ENCODE measurements at places on chromosomes 7 and 10. TPM values are rescaled to one million over a fixed set of nuclear protein-coding genes. Genes with fewer than 3 reads are reported as not detected.

The DYNC1I1 gene
- total RNA-seq, result 1.9 TPM

The PON1 gene
- 0.67 TPM for total RNA-seq

The FXYD4 gene
- 1.0 TPM for total RNA-seq

The TSPAN33 gene
- total RNA-seq, result 4.5 TPM

The TFR2 gene
- 0.67 TPM for total RNA-seq

The IFIT1 gene
- total RNA-seq, result 34.8 TPM

The SGCE gene
- total RNA-seq, result 49.9 TPM

The BTBD16 gene
- total RNA-seq, result 2.1 TPM

The ACSM6 gene
- not detected for total RNA-seq

The GIMAP5 gene
- total RNA-seq, result 9.8 TPM

DNA sequence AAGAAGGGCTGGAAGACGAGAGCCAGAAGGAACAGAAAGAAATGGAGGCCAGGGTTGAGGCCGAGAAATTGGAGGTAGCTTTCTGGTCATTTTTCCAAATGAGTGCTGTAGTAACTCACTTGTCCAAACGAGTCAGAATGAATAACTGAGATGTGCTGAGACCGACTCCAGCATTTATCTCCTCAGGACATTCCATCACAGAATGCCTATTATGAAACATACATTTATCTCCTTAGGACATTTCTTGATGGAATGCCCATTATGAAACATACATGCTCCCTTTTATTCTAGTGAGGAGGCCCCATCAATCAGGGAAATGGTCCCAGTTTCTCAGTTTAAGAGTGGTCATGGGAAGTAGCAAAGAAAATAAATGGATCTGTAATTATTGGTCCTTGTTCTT lies 16.5 kb downstream of the AVL9 start:
- no peaks in the 10 kb centered on the region for H3K36me3 ChIP-seq
- no peak overlapping the region for H3K4me3 ChIP-seq
- DNase-seq, result no peak
- H3K27me3 ChIP-seq, result no peaks in the 10 kb centered on the region
- no peak overlapping the region for H3K27ac ChIP-seq

DNA sequence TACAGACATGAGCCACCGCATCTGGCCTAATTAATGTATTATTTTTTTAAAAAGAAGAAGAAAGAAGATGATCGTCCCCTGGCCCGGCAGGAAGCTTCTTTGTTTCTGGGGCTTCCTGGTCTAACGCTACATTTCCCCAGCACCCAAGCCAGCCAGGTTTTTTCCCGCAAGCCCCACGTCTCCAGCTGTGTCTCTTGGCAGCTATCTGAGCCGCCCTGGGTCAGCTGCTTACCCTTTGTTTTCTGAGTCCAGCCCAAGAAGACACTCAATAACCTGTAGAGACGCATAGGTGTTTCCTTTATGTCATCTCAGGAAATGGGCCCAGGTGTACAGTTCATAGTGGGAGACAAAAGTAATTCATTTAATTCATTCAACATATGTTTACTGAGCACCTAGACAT lies 110.2 kb downstream of the MTPAP start:
- H3K27ac ChIP-seq, result no peak overlapping the region
- peaks cover 4% of the 10 kb centered on the region for H3K4me1 ChIP-seq
- no peaks in the 10 kb centered on the region for H3K27me3 ChIP-seq
- H3K36me3 ChIP-seq, result no peaks in the 10 kb centered on the region
- H3K4me3 ChIP-seq, result no peak overlapping the region

DNA sequence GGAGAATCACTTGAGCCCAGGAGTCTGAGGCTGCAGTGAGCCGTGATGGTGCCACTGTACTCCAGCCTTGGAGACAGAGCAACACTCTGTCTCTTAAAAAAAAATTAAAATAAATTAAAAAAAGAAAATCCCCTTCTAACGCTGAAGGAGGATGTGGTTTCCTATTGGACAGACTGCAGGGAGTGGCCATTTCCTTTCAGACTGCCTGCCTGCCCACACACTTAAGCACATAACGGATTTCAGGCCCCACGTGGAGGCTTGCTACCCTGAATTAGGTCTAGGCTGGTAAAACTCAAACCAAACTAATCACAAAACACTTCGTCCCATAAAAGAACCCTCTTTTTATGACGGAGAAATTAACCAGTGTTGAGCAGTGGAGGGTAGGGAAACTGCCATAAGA lies 34.0 kb downstream of the GATA3 start:
- DNase-seq, result no peak
- no peak overlapping the region for H3K4me3 ChIP-seq
- no peak overlapping the region for H3K27ac ChIP-seq
- no peaks in the 10 kb centered on the region for H3K36me3 ChIP-seq
- no peaks in the 10 kb centered on the region for H3K4me1 ChIP-seq

DNA sequence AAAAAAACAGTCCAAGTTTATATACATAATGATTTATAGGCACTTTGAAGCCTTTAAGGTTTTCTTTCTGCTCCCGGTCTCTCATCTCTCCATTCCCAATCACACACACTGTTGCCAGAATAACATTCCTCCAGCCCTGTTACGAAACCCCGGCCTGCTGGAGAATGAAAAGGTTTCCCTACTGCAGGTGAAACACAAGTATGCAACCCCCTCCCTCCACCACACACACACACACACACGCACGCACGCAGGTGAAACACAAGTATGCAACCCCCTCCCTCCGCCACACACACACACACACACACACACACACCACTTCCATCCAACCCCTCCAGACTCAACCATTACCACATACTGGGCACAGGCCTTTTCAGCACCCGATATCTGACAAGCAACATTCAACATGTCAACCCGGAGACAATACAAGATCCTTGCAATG lies 87.5 kb downstream of the PARD3 start:
- no peak overlapping the region for H3K4me3 ChIP-seq
- no peak for DNase-seq
- H3K4me1 ChIP-seq, result peaks cover 10% of the 10 kb centered on the region
- H3K27me3 ChIP-seq, result no peaks in the 10 kb centered on the region

GRCh38 chr7:441684-442421 lies 77.8 kb downstream of the PDGFA start:
- no peak overlapping the region for H3K4me3 ChIP-seq
- no peaks in the 10 kb centered on the region for H3K4me1 ChIP-seq
- no peaks in the 10 kb centered on the region for H3K27me3 ChIP-seq
- no peak for DNase-seq
- H3K36me3 ChIP-seq, result no peaks in the 10 kb centered on the region
- no peak overlapping the region for H3K27ac ChIP-seq

GRCh38 chr10:121828045-121828444 lies 99.8 kb downstream of the ATE1 start:
- H3K36me3 ChIP-seq, result peaks cover 16% of the 10 kb centered on the region
- no peak overlapping the region for H3K4me3 ChIP-seq
- H3K4me1 ChIP-seq, result no peaks in the 10 kb centered on the region
- H3K27me3 ChIP-seq, result no peaks in the 10 kb centered on the region
- no peak overlapping the region for H3K27ac ChIP-seq

DNA sequence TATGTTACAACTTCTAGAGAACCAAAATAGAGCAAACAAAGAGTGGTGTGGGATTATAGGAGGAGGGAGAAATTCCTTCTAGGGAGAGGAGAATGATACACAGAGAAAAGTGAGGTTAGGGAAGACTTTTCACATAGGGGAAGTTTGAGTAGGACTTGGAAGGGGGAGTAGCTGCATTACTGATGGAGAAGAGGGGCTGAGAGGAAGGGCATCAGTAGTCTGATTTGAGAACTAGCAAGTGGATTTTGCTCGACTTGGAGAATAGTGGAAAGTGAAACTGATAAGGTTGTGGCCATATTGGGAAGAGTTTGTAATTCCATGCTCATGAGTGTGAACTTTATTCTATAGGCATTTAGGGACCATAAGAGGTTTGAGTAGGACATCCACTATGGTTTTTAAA lies 6.1 kb downstream of the NRF1 start:
- H3K4me3 ChIP-seq, result no peak overlapping the region
- peaks cover 69% of the 10 kb centered on the region for H3K4me1 ChIP-seq
- DNase-seq, result no peak

- H3K4me3 ChIP-seq, result no peak overlapping the region
- no peaks in the 10 kb centered on the region for H3K27me3 ChIP-seq
- no peaks in the 10 kb centered on the region for H3K4me1 ChIP-seq
- no peaks in the 10 kb centered on the region for H3K36me3 ChIP-seq
- no peak for DNase-seq
- no peak overlapping the region for H3K27ac ChIP-seq
Observed at GRCh38 chr10:124477614-124478363, 16.2 kb downstream of the LHPP start.

DNA sequence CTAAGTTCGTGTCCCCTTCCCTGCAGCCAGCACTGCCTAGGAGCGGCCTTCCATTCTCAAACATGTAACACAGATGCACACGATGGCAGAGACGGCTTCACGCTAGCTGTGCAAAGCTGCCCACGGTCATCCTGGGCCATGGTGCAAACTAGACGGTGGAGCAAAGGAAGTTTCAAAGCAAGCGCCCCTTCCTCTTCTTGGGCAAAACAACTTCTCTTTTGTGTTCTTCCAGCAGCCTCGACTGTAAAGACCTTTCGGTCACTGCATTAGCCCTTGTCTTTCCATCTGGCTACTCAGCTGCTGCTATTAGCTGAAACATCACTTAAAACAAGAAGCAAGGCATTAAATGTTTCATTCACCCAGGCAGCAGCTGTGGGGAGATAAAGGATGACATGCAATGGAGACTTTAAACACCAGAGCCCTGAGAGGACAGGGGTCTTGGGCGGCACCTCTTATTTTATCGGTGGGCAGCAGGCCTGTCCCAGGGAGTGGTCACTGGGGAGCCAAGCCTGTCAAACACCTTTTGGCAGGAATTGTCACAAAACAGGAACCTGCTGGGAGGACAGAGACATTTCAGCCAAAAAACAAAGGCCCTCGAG lies 214.8 kb downstream of the KLF6 start:
- no peaks in the 10 kb centered on the region for H3K36me3 ChIP-seq
- H3K27me3 ChIP-seq, result no peaks in the 10 kb centered on the region
- H3K4me1 ChIP-seq, result no peaks in the 10 kb centered on the region

DNA sequence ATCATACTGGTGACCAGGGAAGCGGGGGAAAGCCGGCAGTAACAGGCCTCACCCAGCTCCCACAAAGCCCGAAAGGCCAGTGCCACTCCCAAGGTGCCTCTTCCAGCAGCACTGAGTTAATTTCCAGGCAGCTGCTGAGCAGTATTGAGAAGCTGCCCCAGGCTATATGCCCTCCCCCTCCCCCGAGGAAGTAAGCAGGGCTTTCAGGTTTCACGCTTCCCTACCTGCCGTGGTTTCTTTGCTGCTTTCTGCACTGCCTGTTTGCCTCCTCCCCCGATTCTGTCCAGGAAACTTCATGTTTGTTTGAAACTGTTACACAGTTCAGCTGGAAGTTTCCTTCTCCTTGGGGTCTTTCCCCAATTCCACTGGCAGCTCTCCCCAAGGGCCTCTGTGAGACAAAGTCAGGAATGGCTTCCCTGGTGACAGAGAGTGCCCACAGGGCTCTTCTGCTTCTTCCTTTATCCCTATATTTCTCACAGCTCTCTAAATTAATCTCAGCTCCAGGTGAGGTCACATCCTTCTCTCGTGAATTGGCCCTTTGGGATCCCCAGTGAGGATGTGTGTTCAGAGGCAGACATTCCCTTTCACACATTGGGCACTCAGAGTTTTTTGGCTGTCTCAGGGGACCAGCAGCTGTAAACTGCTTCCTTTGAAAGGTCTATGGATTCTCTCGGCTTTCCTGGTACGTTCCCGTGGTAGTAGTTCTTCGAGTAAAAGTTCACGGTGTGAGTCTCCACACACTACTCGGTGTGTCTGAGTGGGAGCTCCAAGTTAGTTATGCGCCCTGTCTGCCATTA lies 19.4 kb downstream of the C1GALT1 start:
- H3K4me1 ChIP-seq, result peaks cover 5% of the 10 kb centered on the region
- H3K36me3 ChIP-seq, result no peaks in the 10 kb centered on the region
- no peak overlapping the region for H3K4me3 ChIP-seq

DNA sequence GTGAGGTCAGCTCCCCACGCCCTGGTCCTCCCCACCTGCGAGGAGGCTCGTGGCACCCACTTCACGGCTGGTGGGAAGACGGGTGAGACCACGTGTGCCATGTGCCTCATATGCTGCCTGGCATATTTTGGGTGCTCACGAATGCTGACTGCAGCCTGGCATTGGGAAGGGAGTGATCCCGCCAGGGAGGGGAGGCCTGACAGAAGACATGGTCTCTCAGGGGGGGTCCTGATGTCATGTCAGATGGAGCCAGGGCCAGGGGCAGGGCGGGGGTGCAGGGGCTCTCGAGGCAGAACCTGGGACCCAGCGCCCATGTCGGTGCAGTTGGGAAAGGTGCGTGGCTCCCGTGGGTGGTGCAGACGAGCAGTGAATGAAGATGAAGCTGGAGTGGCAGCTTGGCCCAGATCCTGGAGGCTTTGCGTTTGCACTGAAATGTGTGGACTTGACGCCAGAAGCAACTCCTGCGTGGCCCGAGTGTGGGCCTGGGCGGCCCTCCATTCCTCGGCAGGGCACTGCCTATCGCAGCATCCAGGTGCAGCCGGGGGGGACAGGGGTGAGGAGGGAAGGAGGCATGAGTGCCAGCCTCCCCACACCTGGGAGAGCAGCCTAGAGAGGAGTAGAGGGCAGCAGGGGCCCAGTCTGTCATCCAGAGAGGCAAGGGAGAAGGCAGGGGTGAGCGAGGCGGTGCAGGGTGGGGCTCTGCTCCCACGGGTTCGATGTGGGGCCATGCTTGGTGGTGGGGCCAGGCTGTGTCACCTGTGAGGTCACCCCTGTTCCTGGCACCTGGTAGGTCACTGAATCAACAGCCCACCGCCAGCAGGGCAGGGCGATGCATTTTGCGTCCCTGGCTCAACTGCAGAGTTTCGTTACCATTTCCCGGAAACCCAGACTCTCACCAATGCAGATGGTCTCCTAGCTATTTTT lies 385.6 kb downstream of the DNAJB6 start:
- no peak overlapping the region for H3K27ac ChIP-seq
- DNase-seq, result no peak
- no peak overlapping the region for H3K4me3 ChIP-seq
- no peaks in the 10 kb centered on the region for H3K36me3 ChIP-seq
- no peaks in the 10 kb centered on the region for H3K4me1 ChIP-seq
